Articular chondrocyte of knee joint (primary cell): ENCODE measurements at places on chromosomes 7 and 10. TPM values are rescaled to one million over a fixed set of nuclear protein-coding genes. Genes with fewer than 3 reads are reported as not detected.

NODAL gene
- not detected in 2 replicates for total RNA-seq

ZNF92 gene
- total RNA-seq: 5.2 and 11.0 TPM in 2 replicates

AUTS2 gene
- total RNA-seq: 47.8 and 70.3 TPM in 2 replicates

RELN gene
- total RNA-seq: under 0.01 TPM in 2 replicates

PANK1 gene
- total RNA-seq: 6.7 and 9.1 TPM in 2 replicates

MOSPD3 gene
- 7.4 and 8.4 TPM in 2 replicates for total RNA-seq

TMEM248 gene
- total RNA-seq: 110 and 122 TPM in 2 replicates

ZNF511 gene
- total RNA-seq: 21.1 and 23.0 TPM in 2 replicates
